ENCODE measurements at places on chromosomes 1 and 21.

- DNase-seq, result no peak
Observed at GRCh38 chr1:39649636-39650185, 10.3 kb upstream of the HEYL start.

- DNase-seq, result no peak
Observed at GRCh38 chr1:226979517-226980121, 39.5 kb downstream of the COQ8A start.

GRCh38 chr1:236214761-236215160, 67.0 kb downstream of the ERO1B start:
- no peak for DNase-seq

DNA sequence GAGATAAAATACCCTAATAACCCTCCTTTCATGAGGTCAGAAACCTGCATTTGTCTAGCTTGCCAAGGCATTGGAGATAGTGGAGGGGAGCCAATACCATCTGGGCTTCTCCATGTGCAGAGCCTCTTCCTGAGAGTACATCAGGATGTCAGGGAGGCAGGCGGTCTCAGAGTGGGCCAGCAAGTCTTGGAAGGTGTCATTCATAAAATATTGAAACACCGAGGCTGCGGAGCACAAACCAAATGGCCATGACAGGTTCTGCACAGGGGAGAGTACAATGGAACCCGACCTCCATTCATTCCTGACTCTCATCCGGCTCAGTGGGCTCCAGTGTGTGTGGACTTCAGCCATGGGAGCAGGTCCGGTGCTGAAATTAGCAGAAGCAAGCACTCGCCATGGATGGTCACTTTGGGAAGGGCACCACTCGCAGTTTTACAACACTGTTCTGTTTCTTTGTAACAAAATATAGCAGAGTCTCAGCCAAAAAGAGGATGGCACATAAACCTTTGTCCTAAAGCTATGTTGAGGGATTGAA, 446.6 kb downstream of the SIPA1L2 start:
- DNase-seq, result no peak

- no peak for DNase-seq
Observed at GRCh38 chr1:94666797-94667196, 125.2 kb upstream of the F3 start.

DNA sequence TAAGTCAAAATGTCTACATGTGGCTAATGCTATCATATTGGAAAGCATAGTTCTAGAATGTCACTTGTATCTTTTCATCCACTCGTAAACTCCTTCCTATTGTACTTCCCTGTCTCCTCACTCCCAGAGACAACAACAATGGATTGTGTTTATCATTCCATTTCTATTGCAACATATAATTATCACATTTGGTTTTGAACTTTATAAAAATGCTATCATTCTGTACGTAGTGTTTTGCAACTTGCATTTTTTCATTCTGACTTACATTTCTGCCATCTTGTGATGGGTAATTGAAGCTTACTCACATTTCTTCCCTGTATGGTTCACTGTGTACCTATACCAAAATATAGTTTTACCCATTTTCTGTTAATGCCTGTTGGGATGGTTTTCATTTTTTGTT, 14.5 kb upstream of the CSF3R start:
- no peak for DNase-seq

DNA sequence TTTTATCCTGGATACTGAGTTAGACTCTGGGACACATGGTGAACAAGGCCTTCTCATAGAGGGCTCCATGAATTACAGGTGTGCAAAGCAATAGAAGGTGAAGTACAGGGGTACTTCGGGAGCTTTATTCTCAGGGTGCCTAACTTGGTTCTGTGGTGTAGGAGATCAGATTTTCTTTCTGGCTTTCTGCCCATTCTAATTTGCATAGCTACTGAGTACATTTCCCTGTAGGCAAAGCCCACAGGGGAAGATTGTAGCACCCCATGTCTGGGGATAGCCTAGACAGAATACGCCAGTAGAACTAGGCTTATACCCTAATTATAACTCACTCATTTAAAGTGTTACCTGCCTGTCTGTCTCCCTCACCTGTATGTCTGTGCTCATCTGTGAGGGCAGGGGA, 49.7 kb downstream of the PGM1 start:
- no peak for DNase-seq

DNA sequence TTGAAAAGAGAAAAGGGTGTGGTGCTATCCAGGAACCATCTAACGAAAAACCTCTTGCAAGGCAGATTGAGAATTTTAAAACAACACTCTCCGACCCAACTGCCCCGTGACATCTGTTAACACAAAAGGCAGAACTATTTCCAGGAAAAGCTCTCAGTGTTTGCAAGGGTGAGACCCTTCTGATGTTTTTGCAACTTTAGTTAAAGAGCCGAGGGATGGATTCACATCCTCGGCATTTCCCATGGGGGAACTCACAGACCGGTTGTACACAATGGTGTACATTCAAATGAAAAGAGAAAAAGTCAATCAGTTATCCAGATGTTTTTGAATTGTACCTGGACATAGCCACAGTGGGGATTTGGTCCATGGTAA, 120.0 kb downstream of the NGF start:
- DNase-seq, result no peak
